ENCODE measurements at places on chromosomes 12 and 14.

- no peak for DNase-seq
Measured at GRCh38 chr12:107369006-107369405, 275.7 kb upstream of the CRY1 start.

DNA sequence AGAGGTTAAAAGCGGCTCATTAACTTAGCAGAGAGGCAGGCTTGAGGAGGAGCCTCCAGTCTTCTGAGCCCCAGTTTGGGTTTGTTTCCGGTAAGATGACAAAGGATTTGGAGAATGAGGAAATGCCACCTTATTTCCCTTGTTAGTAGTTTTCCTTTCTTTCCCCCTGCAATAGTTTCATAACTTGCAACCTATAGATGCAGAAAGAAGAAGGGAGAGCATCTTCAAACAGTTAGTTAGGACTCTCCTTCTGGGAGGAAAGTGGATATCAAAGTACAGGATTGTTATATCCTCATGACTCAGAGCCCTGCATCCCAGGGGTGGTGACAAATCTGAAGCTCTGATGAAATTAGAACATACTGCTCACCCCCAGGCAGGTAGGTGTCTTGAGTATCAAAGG lies 180.7 kb upstream of the SLC38A2 start:
- no peak for DNase-seq

DNA sequence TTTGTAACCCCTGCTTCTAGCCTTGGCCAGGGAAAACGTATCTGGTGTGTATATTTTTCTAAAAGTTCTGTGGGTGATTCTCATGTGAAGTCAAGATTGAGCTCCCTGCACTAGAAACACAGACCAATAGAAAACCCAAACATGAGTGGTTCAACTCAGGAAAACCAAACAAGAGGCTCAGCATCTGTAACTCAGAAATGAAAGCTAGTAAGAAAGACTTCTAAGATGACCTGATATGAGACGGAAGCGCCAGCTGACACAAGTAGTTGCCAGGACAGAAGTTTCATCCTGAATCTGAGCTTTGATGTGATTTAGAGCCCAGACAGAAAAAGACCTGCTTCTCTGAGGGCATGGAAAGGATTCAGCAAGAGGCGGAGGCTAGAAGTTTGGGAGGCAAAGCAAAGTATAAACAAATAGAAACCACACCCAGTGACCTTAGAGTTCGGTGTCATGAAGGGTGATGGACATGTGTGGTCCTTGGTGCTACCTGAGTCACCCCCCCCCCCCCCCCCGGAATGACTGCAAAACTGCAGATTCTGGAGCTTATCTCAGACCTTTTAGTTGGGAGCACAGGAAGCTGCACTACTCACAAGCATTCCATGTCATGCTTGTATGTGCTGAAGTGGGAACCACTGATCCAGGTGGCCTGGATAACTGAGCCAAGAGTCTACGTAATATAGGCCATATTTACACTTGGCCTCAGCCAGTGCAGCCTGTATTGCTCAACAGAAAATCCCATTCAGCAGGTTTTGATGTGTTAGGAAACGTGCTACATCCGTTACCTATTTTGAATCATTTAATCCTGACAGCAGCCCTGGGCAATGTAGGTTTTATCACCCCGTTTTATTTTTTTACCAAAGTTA lies 191.3 kb downstream of the ANO6 start:
- peak; percentile 62 for DNase-seq

- DNase-seq, result peak; percentile 90
Measured at GRCh38 chr14:64711039-64711438, 6.8 kb downstream of the PLEKHG3 start.

- no peak for DNase-seq
Measured at GRCh38 chr12:195951-196350, 18.0 kb downstream of the SLC6A12 start.

DNA sequence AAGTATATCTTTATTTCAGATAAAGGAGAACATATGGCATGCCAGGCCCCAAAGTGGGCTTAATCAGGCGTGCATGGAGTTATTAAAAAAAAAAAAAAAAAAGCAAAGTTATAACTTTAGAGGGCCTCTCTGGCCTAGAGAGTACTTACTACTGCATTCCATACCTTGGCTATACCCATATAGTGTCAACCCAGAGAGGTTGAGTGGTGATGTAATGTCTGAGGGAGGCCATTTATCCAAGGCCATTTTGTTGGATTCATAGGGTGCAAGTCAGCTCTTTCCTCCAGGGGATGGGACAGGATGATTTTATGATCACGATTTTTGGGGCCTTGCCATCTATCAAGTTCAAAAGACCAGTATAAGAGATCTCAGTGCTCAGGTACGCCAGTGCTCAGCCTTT lies 66.4 kb downstream of the DCAF5 start:
- DNase-seq, result no peak

DNA sequence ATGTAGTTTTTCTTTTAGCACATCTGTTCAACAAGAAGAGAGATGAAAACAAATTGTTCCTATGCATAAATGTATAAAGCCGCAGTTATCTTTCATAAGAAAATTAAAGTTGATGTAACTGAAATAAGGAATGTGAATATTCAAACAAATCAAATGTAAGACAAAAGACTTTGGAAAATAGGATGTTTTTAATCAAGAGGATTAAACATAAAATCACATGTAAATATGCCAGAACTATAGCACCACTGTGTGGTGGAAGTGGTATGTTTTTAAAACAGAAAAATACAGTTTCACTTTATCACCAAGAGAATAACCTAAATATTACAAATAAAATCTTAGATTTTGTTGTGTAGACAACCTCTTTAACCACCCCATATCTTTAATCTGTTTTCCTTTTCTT lies 40.4 kb downstream of the CAPS2 start:
- DNase-seq, result no peak

- no peak for DNase-seq
Measured at GRCh38 chr14:22623047-22623446, 21.1 kb downstream of the OR6J1 start.

DNA sequence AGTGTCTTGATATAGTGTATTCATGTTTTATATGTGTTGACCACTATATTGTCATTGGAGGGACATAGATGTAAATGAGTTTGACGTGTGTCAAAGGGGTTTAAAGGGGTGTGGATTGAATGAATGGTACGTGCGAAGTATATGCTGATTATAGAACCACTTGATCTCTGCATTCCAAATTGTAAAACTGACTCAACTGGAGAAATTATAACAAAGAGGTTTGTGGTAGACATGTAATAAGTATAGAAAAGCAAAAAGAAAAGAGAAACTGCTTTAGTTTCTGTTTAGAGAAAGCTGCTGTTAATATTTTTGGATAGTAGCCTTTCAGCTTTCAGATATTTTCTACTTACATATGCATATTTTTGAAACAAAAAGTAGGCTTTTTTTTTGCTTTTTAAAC lies 8.9 kb upstream of the MYRFL start:
- no peak for DNase-seq

GRCh38 chr12:88571543-88571942 lies 8.7 kb downstream of the KITLG start:
- DNase-seq, result no peak

DNA sequence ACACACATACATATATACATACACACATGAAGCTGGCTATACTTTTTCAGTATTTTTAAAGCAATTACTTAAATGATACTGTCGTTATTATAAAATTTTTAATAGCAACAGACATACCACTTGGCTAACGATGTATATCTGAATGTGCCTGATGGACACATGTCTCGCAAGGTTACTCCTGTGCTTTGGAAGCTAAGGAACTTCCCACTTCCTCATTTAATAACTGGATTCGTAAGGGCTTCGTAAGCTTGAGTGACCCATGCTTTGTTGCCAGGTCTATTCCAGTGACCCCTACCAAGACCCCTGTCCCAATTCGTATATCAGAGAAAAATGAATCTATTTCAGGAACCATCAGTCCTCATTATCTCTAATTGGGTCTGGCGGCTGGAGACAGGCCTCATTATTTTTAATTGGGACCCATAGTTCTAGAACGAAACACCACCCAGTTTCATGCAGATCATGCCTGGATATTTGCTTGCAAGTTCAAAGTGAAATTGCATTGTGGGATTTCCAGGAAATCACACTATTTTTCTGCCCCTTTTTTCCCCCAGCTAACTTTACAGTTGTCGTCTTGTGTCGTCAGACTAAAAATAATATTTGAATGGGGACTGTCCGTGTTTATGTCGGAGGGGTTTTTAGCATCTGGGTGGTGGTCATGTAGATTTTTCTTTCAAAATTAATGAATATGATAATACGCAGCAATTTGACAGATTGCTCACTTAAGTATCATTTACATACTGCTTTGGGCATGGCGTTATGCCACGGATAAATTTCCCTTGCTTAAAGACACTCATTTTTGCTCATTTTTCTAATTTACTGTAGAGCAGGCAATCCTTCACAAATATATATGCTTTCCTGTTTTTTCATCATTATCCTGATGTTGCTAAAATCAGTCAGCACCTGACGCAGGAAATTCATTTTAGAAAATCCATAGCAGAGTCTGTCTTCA lies 17.1 kb upstream of the MYO1H start:
- no peak for DNase-seq

DNA sequence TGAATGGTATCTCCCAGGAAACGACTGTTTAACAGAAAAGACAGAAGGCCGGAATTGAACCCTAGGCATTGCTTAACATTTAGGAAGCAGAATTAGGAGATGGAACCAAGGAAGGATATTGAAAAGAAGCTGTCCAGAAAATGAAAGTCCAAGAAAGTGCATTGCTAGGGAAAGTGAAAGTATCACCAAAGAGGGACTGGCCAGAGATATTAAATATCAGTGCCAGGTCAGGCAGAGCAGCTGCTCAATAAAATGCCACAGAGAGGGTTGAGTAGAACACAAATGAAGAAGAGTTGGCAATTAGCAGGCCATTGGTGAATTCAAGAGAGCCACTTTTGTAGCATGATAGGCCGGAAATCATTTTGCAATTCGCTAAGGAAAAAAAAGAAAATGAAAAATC lies 101.6 kb downstream of the CFAP54 start:
- no peak for DNase-seq

- no peak for DNase-seq
Measured at GRCh38 chr12:10540776-10541205, 35.1 kb downstream of the EIF2S3B start.

- DNase-seq, result no peak
Measured at GRCh38 chr12:48946205-48946604, 11.1 kb downstream of the ARF3 start.
